GM23338 (cell line): ENCODE measurements at places on chromosomes 2 and 18.

- DNase-seq, result no peak
Measured at GRCh38 chr2:241070811-241071676, 31.0 kb downstream of the MTERF4 start.

- DNase-seq, result no peak
Measured at GRCh38 chr18:60892855-60893254, 440.4 kb upstream of the CDH20 start.

DNA sequence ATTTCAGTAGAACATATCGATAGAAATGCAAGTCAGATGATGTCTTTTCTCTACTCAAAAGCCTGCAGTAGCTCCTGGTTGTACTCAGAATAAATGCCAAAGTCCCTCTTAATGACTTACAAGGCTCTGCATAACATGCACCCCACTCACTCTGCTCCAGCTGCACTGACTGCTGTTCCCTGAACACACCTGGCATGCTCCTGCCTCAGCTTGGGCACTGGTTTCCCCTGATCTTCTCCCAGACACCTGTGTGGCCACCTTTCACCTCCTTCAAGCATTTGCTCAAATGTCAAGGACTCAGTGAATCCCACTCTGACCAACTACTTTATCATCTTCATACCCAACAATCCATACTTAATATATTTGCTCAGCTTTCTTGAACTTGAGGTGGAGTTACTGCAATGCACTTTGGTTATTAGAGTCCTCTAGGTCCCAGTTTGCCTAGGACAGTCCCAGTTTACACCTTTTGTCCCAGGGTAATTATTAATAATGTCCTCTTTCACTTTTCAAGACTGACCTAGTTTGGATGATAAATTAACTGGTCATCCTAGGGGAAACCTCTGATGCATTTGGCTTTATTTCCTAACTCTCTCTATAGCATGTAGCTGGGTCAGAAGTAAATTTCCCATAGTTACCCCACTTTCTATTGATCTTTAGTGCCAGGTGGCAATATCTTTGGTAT, 44.1 kb downstream of the ACAA2 start:
- DNase-seq, result no peak

GRCh38 chr2:28994074-28994473, 13.0 kb downstream of the TOGARAM2 start:
- DNase-seq, result no peak

DNA sequence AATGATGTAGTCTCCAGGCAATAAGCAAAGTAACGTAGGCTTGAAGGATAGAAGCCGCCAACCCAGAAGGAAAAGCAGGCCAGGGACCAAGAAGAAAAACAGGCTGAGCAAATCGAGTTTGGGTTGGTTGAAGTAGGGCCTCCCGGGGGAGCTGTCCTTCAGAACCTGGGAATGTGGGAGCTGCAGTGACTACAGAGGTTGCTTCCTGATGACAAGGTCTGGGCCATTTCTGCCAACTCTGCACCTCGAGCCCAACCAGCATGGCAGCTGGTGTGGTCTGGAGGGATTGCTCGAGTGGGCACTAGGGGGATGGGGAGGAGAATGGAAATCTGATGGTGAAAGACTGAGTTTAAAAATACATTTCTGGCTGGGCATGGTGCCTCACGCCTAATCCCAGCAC, 14.1 kb downstream of the ACMSD start:
- peak; percentile 52 for DNase-seq

DNA sequence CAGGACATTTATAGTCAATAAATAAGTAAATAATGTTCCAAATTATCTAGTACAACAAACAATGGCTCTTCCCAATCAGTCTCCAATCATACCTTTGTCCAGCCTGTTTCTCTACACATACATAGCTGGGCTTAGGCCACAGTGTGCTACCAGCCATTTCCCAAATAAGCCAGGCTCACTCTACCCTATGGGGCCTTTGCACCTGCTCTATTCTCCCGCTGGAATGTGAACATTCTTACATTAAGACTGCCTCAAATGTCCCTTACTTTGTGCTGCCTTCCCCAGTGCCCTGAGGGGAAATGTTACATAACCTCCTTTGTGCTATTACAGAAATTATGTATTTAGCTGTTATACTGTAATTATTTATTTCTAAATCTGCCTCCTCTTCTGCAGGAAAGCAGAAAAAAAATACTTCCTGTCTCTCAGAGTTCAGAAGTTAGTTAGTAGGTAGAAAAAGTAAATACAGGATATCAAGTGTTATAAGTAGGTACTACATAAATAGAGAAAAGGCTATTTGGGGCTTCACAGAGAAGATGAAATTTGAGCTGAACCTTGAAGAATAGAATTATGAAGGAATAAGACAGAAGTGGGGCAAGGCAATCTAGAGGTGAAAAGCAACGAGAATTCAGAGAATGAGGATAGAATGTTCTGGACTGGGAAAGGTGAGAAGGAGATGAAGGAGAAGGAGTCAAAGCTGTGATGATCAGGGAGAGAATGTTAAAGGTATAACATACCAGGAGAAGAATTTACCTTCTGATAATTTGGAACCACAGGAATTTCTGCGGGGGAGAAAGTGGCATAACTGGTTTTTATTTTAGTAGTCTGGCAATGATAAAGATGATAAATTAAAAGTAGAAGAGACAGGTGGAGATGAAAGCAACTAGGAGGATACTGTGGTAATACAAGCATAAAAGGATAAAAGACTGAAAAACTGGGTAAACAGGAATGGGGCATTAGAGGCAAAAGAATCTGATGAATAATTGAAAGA, 37.0 kb downstream of the ROCK1 start:
- DNase-seq, result peak; percentile 18

DNA sequence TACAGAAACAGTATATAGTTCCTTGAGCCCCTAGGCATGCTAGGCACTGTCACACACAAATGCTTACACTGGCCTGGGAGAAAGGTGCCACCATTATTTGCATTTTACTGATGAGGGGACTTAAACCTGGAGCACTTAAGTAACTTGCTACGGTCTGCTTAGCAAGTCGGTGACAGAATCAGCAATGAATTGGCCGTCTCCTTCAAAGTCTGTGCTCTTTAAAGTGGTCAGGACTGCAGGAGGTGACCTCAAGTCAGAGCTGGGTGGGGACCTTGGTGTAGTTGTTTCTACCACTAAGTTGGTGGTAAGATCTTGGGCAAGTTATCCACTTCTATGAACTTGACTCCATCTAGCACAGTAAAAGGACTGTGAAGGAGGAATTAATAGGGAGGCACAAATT, 34.8 kb downstream of the PTPRM start:
- DNase-seq, result no peak

DNA sequence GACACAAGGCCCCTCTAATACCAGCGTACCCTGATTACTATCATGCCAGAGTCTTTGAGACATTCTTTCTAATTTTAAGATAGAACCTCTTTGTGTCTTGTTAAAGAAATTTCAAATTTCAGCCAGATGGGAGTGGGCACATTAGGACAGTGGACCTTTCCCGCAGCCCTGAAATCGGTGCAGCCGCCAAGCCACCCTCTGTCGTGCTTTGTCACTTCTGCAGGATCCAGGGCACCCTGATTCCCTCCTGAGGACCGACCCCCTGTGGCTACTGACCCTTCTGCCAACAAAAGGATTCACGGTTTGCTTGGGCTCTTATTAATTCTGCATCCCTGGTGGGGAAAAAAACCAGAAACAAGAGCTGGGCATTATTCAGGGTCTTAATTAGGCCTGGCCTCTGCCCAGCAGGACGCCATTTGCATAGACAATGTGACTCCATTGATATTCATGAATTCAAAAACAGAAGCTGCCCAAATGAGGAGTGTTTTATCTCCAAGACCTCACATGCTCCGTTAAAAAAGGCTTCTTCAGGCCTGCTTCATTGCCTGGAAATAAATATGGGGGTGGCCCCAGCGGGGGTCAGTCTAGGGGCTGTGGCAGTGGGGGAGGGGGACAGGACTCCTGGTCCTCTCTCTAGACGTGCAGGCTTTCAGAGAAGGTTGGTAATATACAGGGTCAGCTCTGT, 116.9 kb downstream of the ALPK2 start:
- peak; percentile 94 for DNase-seq

DNA sequence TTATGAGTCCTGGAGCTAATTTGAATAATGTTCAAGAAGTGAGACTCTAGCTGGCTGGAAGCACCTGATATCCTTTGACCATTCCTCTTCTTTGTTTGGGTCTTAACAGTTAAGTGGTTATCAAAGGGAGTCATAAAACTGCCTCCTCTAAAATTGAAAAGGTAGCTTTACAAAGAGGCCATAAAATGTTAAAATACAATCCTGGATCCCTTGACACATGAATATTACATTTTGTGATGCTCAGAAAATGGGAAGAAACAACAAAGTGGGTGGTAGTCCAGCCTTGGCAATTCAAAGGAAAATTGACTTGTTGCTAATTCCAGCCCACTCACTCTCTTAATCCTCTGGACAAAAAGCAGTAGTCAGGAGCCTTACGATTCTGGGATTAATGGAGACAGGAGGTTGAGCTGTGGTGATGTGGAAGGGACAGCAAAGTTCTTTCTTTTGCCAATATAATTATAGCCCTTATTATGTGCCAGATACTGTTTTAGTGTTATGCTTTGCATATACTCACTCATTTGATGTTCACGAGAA, 339.2 kb downstream of the PDE11A start:
- DNase-seq, result no peak

DNA sequence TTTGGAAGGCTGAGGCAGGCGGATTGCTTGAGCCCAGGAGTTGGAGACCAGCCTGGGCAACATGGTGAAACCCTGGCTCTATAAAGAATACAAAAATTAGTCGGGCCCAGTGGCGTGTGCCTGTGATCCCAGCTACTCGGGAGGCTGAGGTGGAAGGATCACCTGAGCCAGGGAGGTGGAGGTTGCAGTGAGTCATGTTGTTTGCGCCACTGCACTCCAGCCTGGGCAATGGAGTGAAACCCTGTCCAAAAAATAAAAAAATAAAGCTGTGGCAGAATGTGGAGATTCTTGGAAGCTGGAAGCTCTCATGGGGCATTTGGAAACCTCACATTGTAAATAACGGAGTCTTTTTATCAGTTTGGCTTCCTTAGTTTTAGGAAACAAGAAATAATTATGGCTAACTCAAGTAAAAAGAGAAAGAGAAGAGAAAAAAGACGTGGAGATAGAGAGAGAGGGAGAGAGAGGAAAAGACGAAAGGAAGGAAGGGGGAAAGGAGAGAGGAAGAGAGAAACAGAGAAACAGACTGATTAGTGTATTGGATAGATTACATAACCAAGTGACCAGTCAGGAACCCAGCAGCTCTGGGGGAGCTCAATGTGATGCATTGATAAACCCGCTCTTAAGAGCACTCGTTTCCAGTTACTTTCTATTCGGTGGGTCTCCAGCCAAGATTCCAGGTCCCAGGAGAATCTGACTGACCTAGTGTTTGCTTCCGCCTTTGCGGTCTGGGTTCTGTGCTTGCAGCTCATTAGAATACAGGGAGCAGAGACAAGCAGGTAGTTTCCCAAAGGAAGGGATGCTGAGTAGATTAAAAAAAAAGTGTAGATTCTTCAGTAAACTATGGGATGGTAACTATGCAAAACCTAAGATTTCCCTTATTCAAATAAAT, 1.1 kb upstream of the SPAST start:
- peak; percentile 76 for DNase-seq

GRCh38 chr18:66560094-66560493, 43.8 kb downstream of the CDH19 start:
- DNase-seq, result peak; percentile 47

- peak; percentile 100 for DNase-seq
Measured at GRCh38 chr2:73926493-73927327, at the start of gene DGUOK. Gene DGUOK, plus strand, starts transcription at chr2:73926880. Its CDS starts 31 bp downstream, at chr2:73926911.

DNA sequence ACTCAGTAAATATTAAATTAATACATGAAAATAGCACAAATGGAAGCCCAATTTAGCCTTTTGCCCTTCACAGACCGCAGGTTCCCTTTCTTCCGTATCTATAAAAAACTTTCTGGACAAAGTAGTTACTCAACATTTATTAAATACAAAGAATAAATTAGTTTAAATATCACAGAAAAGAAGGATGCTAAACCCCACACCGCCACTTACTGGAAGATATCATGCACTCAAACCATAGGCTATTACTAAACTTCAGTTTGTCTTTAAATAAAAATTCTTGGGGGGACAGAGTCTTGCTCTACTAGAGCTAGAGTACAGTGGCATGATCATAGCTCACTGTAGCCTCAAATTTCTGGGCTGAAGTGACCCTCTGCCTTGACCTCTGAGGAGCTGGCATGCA, 120.7 kb upstream of the FHL2 start:
- no peak for DNase-seq

- no peak for DNase-seq
Measured at GRCh38 chr18:7307030-7307429, 76.1 kb downstream of the LRRC30 start.

GRCh38 chr18:78913395-78913794, 66.2 kb upstream of the SALL3 start:
- no peak for DNase-seq

GRCh38 chr2:234292205-234292961, 204.5 kb downstream of the ARL4C start:
- no peak for DNase-seq
